ENCODE measurements at places on chromosomes 7 and 10.
A peak's percentile ranks its signal among the peaks of the same experiment; 100 is the strongest.

GRCh38 chr10:101559596-101560297, 28.3 kb downstream of the POLL start:
- DNase-seq: no peak

- no peak for DNase-seq
Observed at GRCh38 chr10:13686331-13686752, 99.6 kb downstream of the PRPF18 start.

DNA sequence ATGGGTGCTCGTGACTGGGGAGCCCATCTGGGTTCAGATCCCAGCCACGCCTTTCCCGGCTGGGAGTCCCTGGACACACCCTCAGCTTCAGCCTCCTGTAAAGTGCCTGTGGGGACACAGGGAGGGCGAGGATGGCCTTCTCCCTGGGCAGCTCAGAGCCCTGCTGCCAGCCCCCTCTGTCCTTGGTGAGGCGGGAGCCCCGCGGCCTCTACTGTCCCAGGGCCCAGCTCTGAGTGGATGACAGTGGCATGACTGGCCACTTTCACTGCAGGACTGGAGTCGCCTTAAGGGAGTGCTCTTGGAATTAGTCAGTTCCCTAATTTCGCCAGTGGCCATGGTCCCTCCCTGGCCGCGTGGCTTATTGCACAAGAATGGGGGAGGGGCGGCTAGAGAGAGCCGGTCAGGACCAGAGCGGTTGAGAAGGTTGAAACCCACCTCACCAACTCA, 4.6 kb downstream of the BRI3 start:
- no peak for DNase-seq

DNA sequence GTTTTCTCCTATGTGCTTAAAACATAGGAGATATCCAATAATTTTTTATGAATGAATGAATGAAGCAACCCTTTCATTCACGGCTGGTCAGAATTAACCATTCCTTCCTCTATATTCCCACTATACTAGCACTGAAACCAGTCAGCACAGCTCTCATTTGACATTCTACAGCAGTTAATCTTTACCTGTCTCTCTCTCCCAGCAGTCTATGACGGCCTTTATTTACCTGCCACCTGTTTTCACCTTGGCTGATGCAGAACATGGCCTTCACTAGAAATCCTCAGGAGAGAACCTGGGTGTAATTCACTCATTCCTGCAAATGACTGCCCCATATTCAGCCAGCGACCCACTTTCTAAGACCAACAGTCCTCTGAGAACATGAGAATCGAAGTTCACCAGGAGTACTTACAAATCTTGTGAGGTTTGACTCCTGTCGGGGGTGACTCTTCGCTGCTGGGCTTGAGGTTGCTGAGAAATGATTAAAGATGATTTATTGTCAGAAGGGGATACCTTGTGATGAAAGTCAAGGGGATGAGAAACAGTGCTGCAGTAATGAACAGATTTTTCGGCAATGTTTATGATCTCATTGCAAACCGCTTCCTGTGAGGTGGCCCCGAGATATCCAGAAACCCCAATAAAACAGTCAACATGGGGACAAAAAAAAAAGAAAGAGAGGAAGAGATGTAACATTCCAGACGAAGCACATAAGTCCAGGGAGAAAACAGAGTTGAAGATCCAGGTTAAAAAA, 30.9 kb upstream of the PDLIM1 start:
- no peak for DNase-seq

DNA sequence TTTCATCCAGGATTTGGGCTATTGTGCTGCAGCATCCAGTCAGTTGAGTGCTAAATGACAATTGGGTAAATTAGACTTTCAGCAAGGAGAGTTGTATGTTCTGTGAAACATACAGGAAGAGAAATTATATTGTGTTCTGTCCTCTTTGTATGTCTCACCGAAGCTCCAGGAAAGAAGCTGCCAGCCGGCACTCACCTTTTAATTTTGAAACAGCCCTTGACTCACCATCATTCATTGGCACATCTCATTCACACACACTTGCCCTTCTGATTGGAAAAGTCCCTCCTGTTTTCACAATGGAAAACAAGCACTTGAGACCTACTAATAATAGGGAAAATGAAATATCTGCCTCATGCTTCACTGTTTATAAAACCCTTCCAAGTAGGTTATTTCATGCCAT, 495.6 kb downstream of the RPS24 start:
- no peak for DNase-seq

- no peak for DNase-seq
Observed at GRCh38 chr10:30697806-30698205, 68.3 kb upstream of the LYZL2 start.

DNA sequence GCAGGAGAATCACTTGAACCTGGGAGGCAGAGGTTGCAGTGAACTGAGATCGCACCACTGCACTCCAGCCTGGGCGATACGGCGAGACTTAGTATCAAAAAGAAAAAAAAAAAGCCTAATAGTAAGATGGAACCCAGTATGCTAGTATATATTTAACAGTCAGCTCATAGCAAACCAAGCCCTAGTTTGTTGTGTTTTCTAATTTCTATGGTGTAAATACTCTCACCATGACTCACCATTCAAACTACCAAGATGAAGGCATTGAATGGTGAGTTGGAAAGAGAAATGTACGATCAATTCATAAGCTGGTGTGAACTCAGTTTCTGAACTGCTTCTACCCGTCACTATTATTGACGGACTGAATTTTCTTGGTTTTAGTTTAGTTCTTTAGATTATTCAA, 173.7 kb upstream of the KAT6B start:
- no peak for DNase-seq

DNA sequence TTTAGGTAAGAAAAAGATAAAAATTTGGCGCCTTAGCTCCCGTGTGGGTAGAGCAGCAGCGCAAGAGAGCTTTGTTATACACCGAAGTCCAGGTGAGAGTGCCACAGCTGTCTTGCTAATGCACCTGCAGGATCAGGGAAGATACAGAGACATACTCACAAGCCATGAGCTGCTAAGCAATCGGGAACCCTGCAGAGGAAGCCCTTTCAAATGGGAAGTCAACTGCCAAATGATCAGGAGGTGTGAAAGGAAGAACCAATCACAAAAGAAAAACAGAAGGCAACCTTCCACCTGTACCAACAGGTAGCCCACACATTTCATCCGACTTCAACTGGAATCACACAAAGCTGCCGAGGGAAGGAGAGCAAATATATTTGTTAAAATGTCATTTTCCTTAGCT, 610.5 kb upstream of the PFKP start:
- no peak for DNase-seq

GRCh38 chr7:128129224-128129864, 98.1 kb upstream of the LRRC4 start:
- no peak for DNase-seq

GRCh38 chr10:132654708-132655661, 117.4 kb downstream of the INPP5A start:
- DNase-seq: peak; percentile 63

DNA sequence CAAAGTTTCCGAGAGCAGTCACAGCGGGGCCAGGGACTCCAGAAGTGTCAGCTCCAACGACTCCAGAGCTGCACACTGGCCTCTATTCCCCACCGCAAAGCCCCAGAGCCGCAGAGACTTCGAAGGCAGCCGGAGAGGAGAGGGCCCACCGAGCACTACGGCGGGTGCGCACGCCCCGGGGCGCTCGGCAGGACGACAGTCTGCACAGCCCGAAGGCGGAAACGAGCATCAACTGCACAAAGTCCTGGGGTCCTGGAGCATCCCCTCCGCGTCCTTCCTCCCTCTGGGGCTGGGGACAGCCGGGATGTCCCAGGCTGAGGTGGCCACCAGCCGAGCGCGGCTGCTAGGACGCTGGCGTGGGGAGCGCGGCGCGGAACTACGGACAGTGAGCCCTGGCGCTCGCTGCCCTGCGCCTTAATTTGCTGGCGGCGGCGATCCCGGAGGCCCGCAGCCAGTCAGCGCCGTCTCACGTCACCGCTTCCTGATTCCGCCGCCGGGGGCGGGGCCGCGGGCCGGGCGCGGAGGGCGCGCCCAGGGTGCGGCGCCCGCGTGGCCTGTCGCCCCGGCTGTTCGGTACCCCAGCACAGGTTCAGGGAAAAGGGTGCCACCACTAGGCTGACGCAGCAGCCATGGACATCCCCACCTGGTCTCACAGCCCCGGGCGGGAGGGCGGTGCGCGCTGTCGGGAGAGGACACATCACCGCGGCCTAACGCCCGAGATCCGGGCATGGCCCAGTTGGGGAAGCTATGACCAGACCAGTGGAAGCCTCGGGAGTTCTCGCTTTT, at the start of gene TBX20:
TSS of gene TBX20 (minus strand) at position 391 of the 786 bp plus-strand sequence. CDS start 480 bp downstream, outside the sequence.
- no peak for DNase-seq

DNA sequence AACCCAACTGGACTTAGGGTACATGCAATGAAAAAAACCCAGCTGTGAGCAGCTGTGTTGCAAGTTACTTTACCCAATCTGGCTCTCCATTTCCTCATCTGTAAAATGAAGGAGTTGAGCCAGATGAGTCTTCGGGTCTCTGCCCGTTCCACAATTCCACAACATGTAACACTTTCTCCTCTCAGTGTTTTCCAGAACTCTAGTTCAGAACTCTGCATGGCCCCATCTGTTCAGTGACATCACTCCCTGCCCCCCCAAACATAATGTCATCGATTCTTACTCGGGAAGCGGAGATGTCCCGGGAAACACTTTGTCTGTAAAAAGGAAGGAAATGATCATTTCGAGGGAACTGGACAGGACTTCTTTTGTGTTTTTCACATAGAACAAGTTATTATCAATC, 2.5 kb downstream of the SH3PXD2A start:
- no peak for DNase-seq

- DNase-seq: no peak
Observed at GRCh38 chr7:26101361-26102151, 50.4 kb upstream of the NFE2L3 start.

GRCh38 chr10:115969591-115969990, 303.4 kb downstream of the GFRA1 start:
- DNase-seq: no peak

GRCh38 chr10:11358011-11358410, 253.4 kb downstream of the USP6NL start:
- no peak for DNase-seq

DNA sequence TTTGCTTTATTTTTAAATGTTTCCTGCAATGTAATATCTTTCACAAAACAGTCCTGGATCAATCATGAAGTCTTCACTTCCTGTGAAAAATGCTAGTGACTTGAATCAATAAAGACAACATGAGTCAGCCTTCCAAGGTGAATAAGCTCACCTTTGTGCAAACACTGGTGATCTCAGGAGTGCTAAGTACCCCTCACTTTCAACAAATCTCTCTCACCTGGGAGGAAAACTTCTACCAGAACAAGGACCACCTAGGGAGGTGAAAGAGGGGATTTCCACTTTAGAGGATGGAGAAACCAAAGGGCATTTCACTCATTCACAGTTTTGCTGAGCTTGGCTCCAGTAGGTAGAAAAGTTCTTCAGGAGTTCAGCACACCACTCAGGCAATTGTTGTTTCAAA, 64.8 kb downstream of the CALD1 start:
- no peak for DNase-seq

GRCh38 chr10:124003871-124004662, 89.3 kb downstream of the CHST15 start:
- no peak for DNase-seq

- DNase-seq: no peak
Observed at GRCh38 chr7:110779339-110779738, 311.6 kb upstream of the LRRN3 start.

GRCh38 chr7:111878785-111879184, 316.5 kb upstream of the IMMP2L start:
- no peak for DNase-seq

DNA sequence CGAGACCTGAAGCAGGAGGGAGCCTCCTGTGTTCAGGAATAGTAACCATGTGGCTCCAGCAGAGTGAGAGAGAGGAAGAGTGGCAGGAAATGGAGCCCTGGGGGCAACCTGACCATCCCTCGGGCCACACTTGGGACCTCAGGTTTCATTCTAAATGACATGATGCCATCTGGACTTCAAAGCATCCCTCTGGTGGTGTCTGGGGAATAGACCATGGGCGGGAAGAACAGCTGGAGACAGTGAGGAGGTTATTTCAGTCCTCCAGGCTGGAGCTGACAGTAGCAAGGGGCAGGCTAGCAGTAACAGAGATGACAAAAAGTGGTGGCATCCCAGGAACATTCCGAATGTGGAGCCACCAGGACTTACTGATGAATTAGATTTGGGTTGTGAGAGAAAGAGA, 44.8 kb downstream of the AKR1B1 start:
- no peak for DNase-seq
